Left renal pelvis (tissue), 4 donors: ENCODE measurements at places on chromosomes 3 and 15.

GRCh38 chr15:57033715-57034439 is 115.4 kb downstream of the TCF12 start:
- DNase-seq, result no peak

GRCh38 chr15:83561661-83562060 is 92.3 kb upstream of the ADAMTSL3 start:
- DNase-seq, result no peak

- DNase-seq, result no peak
Measured at GRCh38 chr3:13845806-13846205, 34.1 kb downstream of the WNT7A start.

DNA sequence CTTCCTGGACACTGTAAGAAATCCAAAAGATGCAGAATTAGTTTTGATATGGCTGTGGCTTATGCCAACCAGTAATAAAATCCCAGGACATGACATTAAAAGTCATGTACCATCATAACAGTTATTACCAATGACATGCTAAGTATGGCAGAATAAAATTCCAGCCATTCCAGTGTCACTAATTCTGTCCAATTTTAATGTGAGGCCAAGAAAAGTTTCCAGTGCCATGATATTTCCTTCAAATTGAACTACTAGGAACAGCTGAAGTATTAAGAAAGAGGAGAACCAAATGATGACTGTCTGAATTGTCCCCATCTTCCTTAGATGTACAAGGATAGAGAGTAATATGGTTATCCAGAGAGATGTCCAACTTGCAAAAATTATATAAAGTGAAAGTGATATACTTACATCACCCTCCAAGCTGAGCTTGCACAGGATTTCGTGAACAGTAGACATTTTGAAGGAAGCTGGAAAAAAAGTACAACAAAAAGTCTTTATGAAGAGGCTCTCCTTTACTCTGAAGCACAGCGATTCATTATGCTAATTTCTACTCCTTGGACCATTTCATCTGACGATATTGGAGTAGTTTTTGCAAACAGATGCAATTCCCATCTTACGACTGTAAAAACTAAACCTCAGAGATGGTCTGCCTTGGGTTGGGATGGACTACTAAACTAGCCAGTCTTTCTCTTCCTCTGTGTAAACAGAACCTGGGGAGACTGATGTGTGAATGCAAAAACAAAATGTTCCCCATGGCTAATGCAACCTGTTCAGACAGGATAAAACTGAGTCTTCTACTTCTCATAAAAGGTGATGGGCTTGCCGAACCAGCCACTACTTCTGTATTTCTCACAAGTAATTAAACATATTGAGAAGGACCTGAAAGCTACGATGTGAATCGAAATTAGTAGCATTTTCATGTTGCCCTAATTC is 11.9 kb downstream of the ANXA2 start:
- DNase-seq, result no peak

- DNase-seq, result no peak
Measured at GRCh38 chr3:126483321-126483761, 7.7 kb upstream of the ZXDC start.

- no peak for DNase-seq
Measured at GRCh38 chr15:91970142-91970541, 116.6 kb downstream of the SLCO3A1 start.

DNA sequence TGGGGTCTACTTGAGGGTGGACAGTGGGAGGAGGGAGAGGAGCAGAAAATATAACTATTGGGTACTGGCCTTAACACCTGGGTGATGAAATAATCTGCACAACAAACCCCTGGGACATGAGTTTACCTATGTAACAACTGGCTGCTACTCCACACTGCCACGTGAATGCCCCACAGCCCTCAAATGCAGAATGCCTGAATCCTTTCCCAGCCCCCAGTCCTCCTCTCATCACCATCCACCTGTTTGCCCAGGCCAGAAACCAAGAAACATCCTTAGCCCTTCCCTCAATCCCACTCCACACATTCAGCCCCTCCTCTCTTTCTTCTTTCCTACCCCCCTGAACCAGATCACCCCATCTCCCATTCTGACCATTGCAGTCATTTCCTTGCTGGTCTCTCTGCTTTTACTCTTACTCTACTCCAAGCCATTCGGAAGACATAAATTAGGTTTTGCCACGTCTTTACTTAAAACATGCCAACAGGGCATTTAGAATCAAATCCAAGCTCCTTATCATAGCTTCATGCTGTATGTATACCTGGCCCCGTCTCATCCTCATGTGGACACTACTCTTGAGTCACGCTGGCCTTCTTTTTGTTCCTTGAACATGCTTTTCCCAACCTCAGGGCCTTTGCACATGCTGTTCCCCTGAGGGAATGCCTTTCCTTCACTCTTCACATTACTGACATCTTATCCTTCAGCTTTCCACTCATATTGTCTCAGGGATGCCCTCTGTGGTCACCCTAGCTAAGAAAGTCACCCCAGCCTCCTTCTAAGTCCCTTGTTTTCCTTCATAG is 137.5 kb upstream of the ABHD17C start:
- no peak for DNase-seq

DNA sequence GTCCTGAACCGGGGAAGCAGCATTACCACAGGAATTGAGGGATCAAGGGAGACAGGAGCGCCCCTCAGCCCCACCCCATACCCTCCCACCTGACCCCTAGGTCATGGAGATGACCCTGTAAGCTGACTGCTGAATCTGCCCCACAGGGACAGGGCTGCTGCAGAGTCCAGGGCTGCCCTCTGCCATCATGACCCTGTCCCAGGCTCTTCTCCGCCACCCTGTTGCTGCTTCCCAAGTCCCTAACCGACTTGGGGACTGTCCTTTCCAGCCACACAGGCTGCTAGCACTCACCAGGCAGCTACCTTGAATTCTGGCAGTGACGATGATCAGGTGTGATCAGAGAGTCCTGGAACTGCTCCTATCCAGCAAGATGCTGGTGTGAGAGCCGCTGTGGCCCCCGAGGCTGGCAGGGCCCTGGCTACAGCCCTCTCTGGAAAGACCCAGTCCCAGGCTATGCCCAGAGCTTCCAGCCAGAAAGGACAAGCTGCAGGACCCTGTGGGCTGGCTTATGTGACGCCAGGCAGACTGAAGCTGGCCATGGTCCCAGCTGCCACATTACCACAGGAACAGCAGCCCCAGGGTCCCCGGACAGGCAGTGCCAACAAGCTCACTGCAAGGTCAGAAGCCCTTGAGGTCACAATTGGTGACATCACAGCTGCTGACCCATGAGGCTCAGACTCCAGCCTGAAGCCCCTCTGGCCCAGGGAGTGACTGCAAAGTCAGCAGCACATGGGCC is at the start of gene C3orf22:
C3orf22 (minus strand) TSS at position 597 of the 736 bp plus-strand sequence. CDS start 5,542 bp downstream, outside the sequence.
- no peak for DNase-seq

- no peak for DNase-seq
Measured at GRCh38 chr15:39135989-39136388, 444.9 kb upstream of the THBS1 start.

- DNase-seq, result no peak
Measured at GRCh38 chr3:11915621-11916424, 69.1 kb upstream of the TAMM41 start.
